ENCODE measurements at places on chromosomes 3 and 15.

- DNase-seq = no peak
Observed at GRCh38 chr3:113844622-113845222, 6.1 kb downstream of the GRAMD1C start.

DNA sequence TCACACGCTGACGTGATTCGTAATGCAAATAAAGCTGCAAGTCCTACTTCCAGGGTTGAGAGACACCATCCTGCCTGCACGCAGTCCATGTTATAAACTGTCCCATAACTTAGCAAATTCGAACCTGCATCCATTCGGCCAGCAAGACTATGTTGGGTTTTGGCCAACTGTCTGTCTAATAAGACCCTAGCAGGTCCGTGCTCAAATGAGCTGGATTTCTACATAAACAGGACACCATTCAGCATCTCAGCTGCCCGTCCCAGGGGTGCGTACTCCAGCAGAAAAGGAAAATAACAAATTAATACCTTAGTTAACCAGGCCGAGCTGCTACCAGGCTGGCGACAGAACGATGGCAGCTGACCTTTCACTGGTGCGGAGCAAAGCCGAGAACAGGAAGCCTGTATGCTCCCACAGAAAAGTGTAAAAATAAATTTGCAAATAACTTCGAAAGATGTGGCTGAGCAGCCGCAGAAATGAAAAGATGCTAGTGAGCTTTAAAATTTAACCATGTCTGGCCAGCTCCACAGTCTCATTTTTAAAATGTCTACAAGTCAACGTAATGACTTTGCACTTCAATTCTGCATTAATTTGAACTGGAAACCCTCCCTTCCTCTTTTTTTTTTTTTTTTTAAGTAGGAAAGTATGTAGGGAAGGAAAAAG is 97.1 kb upstream of the SNRPA1 start:
- no peak for DNase-seq

GRCh38 chr3:84039099-84039498 is 919.7 kb upstream of the CADM2 start:
- DNase-seq = no peak

DNA sequence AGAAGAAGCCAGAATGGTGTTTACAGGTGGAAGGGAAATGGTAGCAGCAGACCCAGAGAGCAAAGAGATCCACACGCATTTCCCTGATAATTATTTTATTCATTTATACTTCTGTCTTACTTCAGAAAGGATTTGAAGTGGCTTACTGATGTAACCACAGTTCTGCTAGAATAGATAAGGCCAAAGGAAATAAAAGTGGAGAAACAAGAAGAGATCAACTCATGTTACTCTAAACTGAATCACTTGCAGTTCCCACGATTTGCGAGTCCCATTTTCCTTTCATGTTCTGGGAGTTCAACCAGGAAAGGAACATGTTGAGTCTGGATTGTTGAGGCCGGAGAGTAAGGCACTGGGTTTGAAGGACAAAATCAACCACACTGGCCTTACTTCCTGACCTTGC is 151.8 kb downstream of the MYRIP start:
- no peak for DNase-seq

DNA sequence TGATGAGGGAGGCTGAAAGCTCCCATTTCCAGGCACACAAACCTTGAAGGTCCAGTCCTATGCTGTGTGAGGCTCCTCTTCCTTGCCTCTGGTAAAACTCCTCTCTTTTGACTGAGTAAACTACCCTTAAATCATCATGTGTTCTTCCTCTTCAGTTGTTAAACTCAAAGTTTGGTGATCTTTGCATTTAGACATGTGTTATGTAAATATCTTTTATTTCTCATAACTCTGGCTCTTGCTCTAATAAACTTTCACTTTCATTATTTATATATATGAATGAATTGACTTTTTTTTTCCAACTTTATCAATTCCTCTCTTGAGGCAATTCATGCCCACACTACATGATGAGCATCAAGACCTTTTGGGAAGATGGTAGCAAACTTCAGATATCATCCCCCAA is 26.6 kb downstream of the SUCNR1 start:
- DNase-seq = no peak

DNA sequence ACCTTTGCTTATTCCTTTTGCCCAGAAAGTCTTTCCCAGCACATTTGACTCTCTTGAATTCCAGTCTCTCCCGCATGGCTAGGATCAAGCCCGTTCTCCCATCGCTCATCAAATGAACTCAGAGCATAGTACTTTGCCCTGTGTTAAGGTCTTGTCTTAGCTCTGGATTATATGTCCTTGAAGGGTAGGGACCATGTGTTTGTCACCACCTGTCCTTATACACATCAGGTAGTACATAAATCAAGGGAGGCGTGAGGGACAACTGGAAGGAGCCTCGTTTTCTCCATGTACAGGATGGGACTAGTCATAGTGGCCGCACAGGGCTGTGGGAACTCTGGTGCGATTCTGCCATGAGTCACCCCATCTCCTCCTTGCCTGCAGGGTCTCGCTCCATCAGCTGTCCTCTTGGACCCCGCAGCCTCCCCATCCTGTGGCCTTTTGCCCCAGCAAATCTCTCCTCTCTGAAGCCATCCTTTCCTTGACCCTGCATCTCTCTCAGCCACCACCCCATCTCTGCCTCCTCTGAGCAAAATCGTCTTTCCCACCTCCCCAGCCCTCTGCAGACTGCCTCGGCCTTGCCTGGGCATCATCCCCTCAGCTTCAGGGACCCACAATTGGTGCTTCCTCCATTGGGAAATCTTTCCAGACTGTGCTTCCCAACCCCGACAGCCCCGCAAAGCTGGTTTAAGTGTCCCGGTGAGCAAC is 33.4 kb upstream of the RAB6B start:
- DNase-seq = no peak

- DNase-seq = no peak
Observed at GRCh38 chr3:14688525-14688924, 13.6 kb downstream of the C3orf20 start.

- DNase-seq = no peak
Observed at GRCh38 chr15:94360251-94360685, 128.9 kb downstream of the MCTP2 start.

DNA sequence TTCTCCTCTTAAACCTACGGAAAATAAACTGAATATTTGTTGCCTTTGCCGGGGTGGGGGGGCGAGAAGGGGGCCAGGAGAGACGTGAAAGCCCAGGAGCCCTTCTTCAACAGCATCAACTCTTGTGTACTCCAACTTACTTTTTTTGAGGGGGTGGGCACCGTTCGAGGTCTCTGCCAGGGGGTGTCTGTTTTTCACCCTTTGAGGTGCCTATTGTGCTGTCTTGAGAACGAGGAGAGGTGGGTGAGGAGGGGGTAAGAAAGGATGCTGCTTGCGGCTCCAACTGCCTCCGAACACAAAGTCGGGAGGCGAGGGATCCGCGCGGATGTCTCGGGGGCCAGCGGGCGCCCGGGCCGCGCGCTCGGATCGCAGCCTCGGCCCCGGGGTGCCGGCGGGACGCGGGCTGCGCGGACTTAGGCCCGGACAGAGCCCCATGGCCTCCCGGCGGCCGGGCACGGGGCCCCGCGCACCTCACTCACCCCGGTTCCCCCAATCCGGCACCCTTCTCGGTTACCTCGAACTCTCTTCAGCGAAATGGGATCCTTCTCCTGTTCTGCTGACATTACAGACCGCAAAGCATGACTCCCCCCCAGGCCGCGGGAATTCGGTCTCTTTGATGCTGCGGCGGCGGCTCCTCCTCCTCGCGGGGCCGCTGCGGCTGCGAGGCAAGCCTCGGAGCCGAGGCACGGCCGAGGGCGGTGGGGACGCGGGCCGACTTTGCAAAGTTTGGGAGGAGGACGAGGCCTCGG is 650 bp downstream of the PYGO1 start:
- no peak for DNase-seq

GRCh38 chr3:112759210-112759609 is 87.5 kb downstream of the CD200R1L start:
- DNase-seq = no peak

DNA sequence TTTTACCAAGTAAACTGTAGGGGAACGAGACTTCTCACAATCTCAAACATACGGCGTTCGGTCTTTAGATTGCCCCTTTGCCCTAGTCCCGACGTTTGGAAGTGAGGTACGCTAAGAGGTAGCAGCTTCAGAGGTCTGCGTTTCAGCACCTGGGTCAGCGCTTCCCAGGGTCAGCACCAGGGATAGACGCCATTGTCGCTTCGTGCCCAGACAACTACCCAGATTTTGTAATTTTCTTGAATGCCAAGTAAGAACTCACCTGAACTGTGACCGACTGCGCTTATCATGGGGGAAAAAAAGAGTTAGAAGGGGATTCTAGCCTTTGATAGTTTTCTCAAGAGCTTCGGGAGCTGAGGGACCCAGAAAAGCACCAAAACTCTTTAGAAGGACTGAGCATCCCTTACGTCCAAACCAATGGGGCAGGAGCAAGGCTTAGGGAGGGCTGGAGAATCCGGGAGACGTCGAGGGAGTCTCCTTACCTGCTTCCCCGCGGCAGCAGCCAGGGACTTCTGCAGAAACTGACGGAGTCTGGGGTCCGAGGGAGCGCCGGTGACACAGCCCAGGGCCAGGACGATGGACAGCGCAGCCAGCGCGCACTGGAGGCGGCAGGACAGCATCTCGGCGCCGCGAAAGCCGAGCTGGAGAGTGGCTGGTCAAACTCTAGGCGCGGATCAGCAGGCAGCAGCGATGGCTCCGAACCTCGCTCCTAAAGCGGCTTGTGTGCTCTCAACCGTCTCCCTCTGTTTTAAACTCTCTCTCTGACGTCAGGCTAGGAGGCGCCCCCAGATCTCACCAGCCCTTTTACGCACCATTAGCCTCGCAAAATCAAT is at the start of gene SST:
Gene SST, minus strand, starts transcription at position 720 of the 830 bp plus-strand sequence. Its CDS starts 103 bp downstream, at position 617.
- DNase-seq = peak; percentile 75

DNA sequence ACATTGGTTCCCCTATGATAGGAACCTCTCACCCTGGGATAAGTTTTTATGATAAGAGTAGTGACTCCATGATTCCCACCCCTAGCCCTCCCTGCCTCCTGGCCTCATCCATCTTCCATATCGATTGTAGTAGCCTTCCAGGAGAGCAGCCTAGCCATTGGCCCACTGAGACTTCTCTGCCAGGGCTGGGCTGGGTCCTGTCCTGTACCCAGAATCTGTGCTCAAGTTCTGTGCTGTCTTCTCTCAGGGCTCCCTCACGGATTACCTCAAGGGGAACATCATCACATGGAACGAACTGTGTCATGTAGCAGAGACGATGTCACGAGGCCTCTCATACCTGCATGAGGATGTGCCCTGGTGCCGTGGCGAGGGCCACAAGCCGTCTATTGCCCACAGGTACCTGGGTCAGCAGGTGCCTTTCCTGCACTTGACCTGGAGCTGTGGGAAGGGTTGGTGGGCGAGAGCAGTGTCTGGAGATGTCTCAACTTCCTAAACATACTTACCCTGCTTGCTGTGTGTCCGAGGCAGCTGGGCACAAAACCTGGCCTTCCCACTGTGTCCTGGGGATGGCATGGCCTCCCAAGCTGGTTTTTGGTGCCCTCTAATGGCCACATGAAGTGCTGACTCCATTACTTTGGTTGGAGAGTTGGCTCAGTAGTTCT is 16.6 kb upstream of the EXOG start:
- DNase-seq = no peak

DNA sequence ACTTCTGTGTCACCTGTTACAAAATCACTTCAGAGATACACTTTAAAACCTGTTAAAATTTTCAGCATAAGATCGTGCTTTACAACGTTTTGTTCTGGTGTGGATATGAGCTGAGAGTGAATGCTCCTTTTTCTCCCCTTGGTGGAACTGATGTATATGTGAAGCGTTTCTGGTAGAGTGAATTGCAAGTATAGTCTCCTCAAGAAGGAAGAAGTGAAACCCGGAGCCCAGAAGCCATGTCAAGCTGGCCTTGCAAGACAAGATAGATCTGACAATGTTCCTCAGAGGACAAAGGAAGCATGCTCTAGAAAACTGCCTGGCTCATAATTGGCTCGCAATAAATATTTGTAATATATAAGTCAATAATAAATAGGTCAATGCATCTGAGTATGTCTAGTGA is 23.6 kb downstream of the SERPINI2 start:
- DNase-seq = no peak

GRCh38 chr15:100707229-100707628 is 104.8 kb downstream of the ASB7 start:
- no peak for DNase-seq

DNA sequence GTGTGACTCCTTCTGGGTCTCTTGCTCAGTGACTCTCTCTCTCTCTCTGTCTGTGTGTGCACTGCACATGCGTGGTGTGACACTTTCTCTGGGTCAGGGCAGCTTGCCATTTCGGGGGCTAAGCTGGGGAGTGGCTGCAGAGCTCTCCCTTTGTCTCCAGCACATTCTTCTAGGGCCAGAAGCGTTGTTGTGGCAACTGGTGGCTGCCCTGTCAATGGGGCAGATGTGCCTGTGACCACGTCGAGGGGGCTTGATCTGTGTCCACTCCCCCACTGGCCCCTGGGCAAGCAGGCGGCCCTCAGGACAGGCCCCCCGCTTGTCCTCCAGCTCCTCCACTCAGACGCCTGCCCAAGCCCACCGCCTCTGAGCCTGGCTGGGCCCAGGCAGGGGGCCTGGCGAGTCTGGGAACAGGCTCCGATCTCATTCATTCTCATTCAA is 67.8 kb downstream of the WNT7A start:
- no peak for DNase-seq

- no peak for DNase-seq
Observed at GRCh38 chr15:41966414-41966812, 5.9 kb downstream of the EHD4 start.

DNA sequence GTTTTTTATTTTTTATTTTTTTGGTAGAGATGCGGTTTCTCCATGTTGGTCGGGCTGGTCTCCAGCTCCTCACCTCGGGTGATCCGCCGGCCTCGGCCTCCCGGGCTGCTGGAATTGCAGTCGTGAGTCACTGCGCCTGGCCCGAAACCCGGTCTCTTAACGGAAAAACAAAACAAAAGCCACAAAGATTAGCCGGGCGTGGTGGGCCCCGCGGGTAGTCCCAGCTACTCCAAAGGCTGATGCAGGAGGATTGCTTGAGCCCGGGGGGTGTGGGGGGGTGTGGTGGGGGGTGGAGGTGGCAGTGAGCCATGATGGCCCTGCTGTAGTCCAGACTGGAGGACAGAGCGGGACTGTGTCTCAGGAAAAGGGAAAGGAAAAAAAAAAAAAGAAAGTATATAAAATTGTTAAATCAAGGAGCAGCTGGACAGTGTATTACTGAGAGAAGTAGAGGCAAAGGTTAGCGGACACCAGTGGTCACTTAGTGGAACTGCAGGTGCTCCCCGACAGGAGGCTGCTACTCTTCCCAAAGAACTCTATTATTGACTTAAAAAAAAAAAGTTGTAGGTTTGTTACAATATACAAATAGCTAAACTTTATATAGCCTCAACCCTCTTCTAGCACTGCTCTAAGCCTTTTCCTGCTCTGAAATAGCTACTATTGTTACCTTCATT is 30.3 kb upstream of the TUBGCP5 start:
- DNase-seq = no peak

DNA sequence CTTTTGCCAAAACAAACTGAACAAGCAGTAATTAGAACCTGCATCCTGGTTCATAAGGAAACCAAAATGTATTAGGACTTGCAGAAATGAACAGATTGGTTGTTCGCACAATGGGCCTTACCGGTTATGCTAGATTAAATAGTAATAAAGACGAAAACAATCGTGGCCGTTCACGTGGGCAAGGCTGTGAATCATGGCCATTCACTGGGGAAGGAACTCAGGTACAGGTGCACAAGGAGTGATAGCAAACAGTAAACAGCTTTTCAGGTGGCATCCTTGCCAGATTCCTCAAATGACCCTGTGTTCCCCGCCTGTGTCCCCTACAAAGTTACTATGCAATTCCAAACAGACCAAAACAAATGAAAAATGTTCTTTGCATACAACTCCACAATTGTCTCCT is 8.2 kb downstream of the LRIG1 start:
- no peak for DNase-seq
